ENCODE measurements at places on chromosomes 3 and 15.

DNA sequence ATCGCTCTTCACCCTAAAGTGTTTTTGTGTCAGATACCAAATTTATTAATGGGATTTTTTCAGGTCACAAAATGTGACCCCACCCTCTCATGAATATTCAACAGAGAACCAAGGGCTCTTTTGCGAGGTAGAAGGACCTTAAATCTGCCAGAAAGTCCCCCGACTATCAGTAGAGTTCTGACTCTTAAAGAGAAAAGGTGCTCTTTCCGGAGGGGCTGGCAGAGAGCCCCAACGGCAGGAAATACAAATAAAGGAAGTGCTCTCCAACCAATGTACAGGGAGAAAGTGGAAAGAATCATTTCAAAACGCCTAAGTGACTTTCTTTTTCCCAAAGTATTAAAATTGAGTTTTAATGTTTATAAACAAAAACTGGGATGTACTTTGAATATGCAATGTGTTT is 517.2 kb downstream of the FOXP1 start:
- DNase-seq = no peak

DNA sequence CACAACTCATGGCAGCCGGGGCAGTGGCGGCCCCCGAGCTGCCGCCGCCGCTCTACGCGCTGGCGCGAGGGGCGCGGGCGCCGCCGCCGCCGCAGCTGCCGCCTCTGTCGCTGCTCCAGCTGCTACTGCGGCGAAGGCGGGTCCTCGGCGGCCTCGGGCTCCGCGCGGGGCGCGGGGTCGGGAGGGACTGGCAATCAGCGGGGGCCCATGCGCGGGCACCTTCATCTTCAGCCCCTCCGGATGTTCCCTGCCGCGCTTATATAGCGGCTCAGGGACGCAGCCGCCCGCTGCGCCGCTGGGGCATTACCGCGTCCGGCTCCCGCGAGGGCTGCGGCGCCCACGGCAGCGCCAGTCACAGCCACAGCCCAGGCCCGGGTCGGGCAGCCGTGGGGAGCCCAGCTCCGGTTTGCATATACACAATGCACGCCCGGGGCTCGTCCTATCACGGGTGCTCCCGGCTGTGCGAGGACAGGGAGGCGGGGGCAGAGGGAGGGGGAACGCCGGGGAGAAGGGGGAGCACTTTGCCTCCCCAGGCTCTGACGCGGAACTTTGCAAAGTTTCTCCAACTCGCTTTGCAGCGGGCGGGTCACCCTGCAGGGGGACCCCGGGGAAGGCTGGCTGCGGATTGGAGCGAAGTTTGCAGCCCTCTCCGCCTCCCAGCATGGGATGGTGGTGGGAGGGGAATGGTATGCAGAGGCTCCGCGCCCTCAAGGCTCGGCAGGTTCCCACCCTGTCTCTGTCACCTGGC is at the start of gene VGLL3:
Gene VGLL3, minus strand, starts transcription at position 416 of the 748 bp plus-strand sequence. Its CDS starts 406 bp downstream, at position 10.
- DNase-seq = peak; percentile 15

- DNase-seq = no peak
Observed at GRCh38 chr3:95464346-95464745, 1350.0 kb upstream of the EPHA6 start.

DNA sequence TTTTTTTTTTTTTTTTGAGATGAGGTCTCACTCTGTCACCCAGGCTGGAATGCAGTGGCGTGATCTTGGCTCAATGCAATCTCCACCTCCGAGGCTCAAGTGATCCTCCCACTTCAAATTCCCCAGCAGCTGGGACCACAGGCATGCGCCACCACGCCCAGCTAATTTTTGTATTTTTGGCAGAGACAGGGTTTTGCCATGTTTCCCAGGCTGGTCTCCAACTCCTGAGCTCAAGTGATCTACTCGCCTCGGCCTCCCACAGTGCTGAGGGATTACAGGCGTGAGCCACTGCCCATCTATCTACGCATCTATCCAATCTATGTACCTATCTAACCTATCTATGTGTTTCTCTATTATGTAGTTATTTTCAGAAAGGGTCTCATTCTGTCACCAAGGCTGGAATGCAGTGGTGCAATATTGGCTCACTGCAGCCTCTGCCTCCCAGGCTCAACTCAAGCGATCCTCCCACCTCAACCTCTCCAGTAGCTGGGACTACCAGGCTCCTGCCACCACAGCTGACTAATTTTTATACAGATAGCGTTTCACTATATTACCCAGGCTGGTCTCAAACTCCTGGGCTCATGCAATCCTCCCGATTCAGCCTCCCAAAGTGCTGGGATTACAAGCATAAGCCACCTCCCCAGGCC is 20.2 kb upstream of the GPX1 start:
- DNase-seq = no peak

DNA sequence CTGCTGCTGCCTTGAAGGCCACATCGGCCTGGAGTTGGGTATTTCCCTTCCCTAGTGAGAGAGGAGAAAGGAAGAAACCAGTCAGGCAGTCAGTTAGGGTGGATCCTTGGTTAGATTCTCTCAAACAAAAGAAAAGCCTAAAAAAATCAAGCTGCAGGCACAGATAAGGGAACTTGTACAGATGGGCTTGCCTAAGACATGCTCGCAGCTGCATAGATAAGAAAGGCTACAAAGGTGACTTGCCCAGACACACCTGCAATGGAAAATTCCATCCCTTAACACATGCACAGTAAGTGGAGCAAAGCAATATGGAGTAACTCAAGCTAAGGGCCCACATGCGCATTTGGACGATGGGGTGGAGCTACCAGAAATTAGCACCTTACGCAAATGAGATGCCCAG is 199.7 kb upstream of the ARPP21 start:
- DNase-seq = no peak

- DNase-seq = peak; percentile 28
Observed at GRCh38 chr15:63041974-63042876, at the start of gene TPM1. TPM1 (plus strand) TSS chr15:63042747; CDS start chr15:63042830, 83 bp downstream.

DNA sequence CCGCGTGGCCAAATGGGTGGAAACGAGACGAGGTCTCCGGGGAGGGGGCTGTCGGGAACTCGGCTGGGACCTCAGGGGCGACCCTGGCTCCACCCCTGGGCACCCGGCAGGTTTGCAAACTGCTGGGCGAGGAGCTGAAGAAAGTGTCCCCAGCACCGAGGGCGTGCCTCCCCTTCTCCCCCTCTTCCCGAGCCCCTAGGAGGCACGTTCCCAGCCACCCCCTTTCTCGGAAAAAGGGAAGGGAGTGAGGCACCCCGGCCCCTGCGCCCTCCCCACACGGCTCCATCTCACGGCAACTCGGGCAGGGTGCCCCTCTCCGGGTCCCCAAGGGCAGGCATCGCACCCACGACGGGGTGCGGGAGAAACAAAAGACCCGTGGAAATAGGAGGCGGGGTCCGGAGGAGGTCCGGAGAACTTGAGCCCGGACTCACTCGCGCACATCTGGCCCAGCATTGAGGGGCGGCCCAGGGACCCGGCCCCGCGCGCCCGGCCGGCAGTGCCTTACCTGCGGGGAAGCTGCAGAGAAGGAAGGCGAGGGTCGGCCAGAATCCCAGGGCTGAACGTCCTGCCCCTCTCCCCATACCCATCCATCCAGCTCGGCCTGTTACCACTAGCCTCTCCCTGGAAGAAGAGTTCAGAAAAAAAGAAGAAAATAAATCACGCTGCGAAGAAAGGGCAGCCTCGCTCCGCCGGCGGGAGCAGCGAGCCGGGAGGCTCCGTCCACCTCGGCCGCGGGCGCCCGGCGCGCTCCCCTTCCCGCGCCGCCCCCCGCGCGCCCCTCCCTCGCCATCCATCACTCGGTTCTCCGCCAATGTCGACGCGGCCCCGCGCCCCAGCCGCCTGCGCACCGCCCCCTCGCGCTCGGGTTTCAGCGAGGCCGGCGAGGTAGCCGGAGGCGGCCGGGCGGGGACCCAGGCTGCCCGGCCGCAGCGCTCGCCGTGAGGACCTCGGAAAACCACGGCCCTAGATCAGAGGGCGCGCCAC is 16.3 kb downstream of the RGMA start:
- no peak for DNase-seq

GRCh38 chr3:173663696-173664111 is 266.2 kb downstream of the NLGN1 start:
- DNase-seq = no peak

- DNase-seq = no peak
Observed at GRCh38 chr3:2577571-2577970, 478.9 kb downstream of the CNTN4 start.

DNA sequence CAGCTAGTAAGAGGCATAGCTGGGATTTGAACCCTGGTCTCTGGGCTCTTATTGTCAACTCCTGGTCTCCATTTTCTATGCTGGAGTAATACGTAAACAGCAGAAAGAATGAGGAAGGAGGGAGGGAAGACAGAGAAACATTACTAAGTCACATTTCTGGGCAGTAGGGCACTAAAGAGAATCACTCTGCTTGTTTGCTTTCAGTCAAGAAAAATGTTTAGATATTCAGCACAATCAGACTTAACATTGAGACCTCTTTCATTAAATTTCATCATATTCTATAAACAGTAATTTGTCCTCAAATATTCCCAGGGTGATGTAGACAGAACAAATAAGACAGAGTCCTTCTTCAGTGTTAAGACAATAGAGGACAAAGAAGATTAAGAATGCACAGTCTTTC is 67.7 kb upstream of the BNC1 start:
- DNase-seq = no peak

- DNase-seq = no peak
Observed at GRCh38 chr3:10932596-10932995, 60.0 kb upstream of the SLC6A1 start.

DNA sequence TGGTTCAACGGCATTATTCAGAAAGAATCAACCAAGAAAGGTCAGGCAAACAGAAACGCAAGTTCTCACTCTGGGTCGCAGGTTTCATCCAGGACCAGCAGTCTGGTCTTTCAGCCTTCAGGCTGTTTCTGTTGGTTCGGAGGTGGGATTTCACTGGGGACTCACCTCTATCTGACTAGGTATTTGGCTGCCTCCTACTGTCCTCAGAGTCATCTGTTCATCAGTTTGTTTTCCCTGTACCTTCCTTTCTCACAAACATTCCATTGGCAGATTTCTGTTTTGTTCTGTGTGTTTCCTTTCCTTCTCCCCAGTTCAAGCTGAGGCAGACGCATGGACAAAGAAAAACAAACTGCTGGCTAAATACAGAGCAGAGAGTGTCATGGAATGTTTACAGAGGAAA is 1046.6 kb upstream of the CFAP20DC start:
- DNase-seq = no peak

DNA sequence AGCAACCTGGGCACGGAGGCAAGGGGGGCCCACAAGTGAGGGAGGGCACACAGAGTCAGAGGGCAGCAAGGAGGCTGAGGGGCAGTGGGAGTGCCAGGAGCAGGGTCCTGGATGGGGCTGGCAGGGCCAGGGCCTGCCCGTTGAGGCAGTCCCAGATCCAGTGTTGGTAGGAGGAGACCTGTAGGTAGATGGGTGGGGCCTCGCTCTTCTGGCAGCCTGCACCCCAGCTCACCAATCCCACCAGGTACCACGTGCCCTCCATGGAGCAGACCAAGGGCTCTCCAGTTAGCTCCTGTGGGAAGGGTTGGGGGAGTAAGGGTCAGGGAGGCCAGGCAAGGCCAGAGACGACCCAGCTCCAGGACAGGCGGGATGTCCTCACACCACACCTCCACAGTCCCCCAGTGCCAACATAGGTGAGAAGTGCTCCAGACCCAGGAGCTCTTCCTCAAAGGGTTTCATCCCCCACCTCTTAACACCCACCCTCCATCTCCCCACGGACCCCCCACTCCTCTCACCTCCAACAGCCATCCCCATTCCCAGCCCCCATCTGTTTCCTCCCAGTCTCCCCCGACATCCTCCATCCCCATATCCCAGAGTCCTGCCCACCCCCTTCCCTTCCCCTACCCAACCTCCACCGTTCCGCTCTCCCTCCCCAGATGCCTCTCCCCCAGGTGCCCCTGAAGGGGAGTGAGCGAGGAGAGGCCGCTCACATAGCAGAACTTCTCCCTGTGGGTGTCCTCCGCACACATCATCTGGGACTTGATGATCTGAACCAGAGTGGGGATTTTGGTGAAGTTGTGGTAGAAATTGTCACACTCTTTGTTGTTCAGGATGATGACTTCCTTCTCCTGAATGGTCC is 5.2 kb downstream of the PRSS50 start:
- no peak for DNase-seq

GRCh38 chr3:126553284-126554084 is 5.2 kb downstream of the C3orf22 start:
- no peak for DNase-seq

GRCh38 chr15:42593143-42593542 is 17.7 kb downstream of the STARD9 start:
- DNase-seq = no peak

DNA sequence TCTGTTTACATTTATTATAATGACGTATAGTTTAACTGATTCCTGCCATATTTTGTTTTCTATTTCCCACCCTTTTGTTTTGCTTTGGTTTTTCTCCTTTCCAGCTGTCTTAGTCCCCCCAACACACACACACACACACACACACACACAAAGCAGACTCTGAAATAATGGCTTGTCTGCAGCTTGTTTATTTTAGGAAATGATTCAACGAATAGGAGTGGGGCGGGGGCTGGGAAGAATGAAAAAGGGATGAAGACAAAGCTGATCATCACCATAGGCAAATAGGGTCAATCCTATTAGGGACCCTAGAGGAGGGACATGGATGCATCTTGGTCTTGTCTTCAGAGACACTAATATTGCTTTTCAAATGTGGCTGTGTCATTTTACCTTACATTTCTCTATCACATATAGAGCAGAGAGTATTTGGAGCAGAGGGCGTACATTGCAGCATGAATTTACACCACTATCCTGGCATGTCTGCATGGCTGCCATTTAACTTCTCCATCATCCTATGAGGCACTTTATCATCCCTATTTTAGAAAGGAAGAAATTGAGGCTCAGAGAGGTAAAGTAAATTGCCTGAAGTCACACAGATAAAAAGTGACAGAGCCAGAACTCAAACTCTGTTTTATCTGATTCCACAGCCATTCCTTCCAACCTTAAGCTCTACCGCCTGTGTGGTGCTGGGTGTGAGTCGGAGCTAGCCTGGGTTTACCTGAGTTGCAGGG is 147.2 kb upstream of the TPM1 start:
- no peak for DNase-seq

DNA sequence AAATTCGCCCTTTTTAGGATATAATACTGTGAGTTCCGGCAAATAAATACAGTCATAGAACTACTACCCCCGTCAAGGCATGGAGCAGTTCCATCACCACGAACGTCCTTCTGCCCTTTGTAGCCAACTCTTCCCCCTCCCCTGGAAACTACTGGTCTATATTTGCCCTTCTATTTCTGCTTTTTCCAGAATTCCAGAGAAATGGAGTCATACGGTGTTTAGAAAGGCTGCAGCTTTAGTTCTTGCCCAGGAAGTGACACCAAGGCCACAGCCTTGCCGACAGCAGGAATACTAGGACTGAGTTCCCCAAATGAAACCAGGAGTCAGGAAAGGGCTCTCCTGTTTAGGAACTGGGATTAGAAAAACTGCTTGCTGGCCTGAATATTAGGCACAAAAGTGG is 291.2 kb downstream of the FAM43A start:
- no peak for DNase-seq

DNA sequence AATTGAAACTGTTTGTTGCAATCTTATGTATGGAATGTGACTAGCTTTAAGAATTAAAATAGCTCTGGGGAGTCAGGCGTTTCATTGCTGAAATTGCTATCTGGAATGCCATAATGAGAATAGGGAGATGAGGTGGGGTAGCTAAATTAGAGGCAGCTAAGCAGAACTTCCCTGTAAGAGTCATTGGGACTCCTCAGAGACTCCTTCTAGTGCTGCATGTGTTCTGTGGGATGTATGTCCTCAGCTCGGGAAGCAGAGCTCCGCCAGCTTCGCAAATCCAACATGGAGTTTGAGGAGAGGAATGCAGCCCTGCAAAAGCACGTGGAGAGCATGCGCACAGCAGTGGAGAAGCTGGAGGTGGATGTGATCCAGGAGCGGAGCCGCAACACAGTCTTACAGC is 57.4 kb downstream of the HMG20A start:
- DNase-seq = no peak

GRCh38 chr15:25668901-25669300 is 194.2 kb downstream of the ATP10A start:
- no peak for DNase-seq

GRCh38 chr3:170309046-170309445 is 48.5 kb upstream of the SKIL start:
- no peak for DNase-seq
